H54 (cell line): ENCODE measurements at places on chromosomes 4 and X.

DNA sequence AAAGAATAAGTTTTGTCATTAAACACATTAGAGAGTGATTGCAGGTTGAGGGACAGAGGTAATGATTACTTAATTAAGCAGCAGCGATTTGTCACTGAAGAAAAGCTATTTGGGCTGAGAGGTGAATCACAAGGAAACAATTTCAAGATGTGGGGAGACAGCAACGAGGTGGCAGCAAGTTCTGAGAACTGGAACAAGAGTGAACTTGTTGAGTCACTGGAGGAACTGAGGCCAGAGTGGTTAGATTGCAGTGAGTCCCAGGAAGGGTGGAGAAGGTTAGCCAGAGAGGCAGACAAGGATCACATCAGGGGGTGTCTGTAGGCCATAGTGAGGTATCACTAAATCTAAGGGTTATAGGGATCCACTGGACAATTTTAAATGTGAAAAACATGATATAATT lies 57.9 kb upstream of the TMPRSS11A start:
- DNase-seq = no peak

DNA sequence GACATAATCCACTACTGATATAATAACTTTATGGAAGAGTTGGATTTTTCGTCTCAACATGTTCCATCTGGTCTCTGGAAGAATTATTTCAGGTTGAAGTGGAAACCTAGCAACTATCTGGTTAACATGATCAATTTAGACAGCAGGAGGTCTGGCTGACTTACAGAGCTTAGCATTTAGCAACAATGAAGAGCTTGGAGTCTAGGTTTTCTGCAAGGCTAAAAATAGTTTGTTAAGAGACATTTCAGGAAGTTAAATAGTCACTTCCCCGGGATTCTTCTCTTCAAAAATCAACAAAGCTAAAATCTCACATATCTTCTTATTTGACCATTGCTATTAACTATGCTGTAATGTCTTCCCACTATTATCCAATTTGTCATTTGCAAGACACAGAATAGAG lies 418.6 kb upstream of the DIPK2B start:
- DNase-seq = no peak

DNA sequence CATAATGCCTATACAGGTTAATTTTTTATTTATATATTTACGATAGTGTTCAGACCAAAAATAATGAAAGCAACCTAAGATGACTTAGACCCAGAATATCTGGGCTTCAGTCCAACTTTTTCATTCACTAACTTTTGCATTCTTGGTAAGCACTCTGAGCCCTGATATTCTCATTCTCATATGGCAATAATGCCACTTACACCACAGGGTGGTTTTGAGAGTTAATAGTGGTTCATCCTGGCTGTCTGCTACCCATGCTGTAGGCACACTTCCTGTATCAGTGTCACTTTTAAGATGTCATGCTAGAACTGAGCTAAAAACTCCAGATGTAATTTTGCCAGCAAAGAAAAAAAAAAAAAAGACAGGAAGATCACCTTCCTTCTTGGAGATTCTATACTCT lies 508.7 kb upstream of the FMR1 start:
- DNase-seq = no peak

DNA sequence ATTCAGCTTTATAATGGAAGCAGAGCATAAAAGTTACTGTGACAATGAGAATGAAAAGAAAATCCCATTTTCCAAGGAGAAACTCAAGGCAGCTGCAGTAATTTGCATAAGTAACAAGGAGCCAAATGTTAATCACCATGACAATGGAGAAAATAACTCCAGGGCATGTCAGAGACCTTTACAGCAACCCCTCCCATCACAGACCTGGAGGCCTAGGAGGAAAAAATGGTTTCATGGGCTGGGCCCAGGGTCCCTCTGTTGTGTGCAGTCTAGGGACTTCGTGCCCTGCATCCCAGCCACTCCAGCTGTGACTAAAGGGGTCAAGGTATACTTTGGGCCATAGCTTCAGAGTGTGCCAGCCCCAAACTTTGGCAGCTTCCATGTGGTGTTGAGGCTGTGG lies 223.5 kb downstream of the NPFFR2 start:
- DNase-seq = no peak

GRCh38 chrX:43809463-43809862 lies 72.8 kb downstream of the MAOB start:
- DNase-seq = no peak

DNA sequence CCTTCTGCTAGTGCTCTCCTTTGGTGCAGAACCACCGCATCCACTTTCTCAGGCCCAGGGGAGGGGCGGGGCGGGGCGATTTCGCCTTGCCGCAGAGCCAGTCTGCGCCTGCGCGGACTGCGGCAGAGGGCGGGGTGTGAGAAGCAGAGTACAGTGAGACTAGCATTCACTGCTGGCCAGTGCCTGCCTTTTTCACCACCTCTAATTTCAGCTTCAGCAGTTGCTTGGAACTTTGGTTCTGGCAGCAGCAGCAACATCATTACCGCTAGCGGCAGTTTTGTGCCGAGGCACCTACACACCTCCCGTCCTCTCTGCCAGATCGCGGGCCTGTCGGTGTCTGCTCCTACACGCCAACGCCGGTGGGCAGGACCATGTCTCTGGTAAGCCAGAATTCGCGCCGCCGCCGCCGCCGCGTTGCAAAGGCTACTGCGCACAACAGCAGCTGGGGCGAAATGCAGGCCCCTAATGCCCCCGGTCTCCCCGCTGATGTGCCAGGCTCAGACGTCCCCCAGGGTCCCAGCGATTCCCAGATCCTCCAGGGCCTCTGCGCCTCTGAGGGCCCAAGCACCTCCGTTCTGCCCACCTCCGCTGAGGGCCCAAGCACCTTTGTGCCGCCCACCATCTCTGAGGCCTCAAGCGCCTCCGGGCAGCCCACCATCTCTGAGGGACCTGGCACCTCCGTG lies at the start of gene MAGEE1:
TSS of gene MAGEE1 (plus strand) at position 151 of the 683 bp plus-strand sequence. CDS start at position 372, 221 bp downstream.
- DNase-seq = peak; percentile 34

GRCh38 chrX:40177942-40178715 lies 80.4 kb upstream of the BCOR start:
- no peak for DNase-seq

- DNase-seq = no peak
Measured at GRCh38 chrX:151878574-151878973, 34.1 kb upstream of the MAGEA4 start.

DNA sequence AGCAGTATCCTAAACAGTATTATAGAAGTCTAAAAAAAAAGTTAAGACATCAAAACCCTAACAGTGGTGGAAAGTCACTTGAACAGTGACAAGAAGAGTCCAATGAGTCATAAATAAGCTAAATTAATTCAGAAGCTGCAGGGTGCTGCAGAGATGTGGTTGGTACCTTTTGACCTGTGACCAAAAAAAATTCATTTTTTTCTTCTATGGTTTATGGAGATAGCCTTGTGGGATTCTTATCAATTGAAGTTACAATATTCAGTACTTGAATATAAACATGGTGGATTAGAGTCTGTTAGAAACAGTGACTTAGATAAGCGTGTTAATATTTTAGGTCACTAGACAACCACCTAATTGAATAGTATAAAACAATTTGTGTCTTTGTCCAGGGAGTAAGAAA lies 35.4 kb downstream of the CCSER1 start:
- DNase-seq = no peak

DNA sequence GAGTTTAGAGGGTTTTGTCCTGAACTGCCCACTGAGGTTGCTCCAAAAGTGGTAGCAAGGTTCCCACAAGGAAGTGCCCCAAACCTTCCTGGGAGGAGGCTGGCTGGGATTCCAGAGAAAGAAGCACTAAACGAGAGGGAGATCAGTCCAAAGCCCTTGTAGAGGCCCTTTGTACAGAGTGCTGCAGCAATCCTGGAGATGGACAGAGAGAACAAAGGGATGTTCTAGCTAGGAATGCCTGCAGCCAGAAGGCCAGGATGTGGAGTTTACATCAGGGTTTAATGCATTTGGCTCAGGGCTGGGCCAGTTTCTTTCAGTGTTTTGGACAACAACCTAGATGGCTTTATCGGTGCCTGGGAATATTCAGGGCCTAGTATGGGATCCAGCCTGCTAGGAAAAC lies 2155.1 kb upstream of the AGA start:
- DNase-seq = no peak

DNA sequence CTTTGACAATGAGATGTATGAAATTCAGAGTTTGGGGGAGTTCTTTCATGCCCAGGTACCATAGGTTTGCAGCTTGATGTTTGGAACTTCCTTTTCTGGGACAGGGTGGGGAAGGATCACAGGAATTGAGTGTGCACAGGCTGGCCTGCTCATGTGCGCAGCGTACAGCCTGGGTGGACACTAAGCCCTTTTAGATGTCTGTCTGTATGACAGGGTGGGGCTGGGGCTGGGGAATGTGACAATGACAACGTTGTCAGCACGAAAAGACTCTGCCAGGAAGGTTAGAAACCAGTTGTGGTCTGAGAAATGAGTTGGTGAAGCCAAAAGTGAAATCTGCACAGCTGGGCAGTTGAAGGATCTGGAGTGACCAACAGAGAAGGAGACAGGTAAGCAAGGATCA lies 47.4 kb downstream of the WWC2 start:
- DNase-seq = no peak

DNA sequence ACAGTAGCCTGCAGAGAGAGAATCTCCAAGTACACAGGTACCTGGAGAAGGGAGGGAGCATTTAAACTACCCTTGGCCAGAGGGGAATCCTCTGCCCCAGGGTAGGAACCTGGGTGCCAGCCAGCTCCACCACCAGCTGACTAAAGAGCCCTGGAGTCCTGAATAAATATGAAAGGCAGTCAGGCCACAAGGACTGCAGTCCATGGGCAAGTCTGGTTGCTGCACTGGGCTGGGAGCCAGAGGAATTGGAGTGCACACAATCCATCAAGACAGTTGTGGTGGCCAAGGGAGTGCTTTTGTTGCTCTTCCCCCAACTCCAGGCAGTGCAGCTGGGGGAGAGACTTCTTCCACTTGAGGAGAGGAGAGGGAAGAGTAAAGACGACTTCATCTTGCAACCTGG lies 172.5 kb downstream of the HNRNPD start:
- DNase-seq = no peak

GRCh38 chrX:42714981-42715700 lies 62.8 kb downstream of the PPP1R2C start:
- DNase-seq = peak; percentile 1

DNA sequence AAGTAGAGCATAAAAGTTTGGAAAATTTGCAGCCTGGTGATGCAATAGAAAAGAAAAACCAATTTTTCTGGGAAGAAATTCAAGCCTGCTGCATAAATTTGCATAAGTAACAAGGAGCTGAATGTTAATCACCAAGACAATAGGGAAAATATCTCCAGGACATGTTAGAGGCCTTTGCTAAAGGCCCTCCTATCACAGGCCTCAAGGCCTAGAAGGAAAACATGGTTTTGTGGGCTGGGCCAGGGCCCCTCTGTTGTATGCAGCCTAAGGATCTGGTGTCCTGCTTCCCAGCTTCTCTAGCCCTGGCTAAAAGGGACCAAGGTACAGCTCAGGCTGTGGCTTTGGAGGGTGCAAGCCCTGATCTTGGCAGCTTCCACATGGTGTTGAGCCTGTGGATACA lies 6.2 kb upstream of the RTL3 start:
- no peak for DNase-seq

- DNase-seq = no peak
Measured at GRCh38 chrX:123331859-123332258, 147.8 kb downstream of the GRIA3 start.

DNA sequence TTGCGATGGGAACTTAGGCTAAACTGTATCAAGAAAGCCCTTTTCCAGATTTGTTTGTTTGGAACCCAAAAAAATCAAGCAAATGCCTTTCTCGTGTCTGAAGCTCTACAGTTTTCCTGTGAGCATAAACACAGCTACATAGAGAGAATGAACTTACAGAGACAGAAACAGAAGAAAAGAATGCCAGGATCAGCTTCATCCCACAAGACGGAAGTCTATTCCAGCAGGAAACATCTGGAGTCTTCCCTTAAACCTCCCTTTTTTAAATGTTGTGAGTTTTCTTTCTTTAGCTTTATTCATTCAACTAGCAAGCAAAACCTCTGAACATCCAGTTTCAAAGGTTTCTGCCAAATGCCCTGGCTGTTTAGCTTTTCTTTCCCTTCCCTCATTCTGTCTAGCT lies 32.6 kb upstream of the ZFP42 start:
- no peak for DNase-seq

- no peak for DNase-seq
Measured at GRCh38 chr4:114688059-114688458, 89.5 kb downstream of the UGT8 start.

DNA sequence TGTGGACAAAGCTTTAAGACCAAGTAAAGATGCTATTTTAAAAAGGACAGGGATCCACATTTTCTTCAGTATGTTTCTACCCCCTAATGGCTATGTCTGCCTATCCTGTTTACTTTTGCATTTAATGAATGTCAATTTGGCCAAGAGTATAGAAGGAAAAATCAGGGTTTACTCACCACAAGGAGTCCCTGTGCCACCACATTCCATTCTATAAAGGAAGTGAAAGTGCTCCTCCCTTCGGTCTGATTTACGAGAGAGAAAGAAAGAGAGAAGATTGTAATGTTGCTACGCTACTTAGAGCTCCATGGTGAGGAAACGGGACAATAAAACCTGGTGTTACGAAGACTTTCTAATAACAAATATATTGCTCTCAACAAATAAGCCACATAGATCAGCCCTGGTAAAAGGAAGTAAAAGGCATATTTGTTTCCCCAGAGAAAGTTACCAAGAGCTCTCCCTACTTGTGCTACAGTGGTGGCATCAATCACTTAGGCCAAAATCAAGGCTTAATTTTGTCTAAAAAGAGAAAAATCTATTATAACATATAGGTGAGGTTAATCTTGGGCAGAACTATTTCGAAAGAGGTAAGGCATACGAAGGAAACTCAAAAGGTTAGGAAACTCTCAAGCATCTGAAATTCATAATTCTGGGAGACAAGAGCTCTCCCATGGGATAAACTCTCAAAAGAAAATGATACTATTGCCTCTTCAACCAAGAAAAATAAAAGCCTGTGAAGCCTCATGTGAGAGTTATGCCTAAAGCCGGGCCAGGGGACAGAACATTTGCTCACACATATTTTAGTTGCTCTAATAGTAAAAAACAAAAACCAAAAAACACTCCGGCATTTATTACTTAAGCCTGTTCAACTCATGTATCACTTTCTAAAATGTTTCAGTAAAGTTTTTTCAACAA lies 29.5 kb downstream of the TAPT1 start:
- peak; percentile 4 for DNase-seq

GRCh38 chrX:115913575-115913974 lies 257.0 kb upstream of the AGTR2 start:
- no peak for DNase-seq

DNA sequence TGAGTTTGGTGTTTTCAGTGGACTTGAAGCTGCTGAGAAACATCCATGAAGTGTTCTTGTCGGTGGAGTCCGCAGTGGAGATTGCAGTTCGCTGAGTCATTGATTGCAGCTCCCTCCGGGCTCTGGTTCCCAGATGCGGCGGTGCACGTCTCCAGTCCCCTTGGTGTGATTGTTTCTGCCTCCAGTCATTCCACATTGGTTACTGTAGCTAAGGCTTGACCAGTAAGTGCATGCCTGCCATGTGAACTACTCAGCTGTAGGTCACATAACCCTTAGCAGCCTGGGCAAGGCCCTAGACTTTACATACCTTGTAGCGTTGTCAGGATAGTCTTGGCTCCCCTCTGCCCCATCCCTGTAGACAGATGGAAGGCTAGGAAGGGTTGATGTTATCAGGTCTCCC lies 53.8 kb upstream of the CLCN4 start:
- no peak for DNase-seq

- DNase-seq = no peak
Measured at GRCh38 chr4:20337261-20337664, 85.6 kb downstream of the SLIT2 start.

- DNase-seq = no peak
Measured at GRCh38 chr4:63619771-63620170, 789.5 kb downstream of the TECRL start.

GRCh38 chr4:61143461-61143860 lies 56.7 kb upstream of the ADGRL3 start:
- DNase-seq = no peak
